ENCODE measurements at places on chromosomes 6 and 20.

GRCh38 chr20:54364365-54364764, 111.0 kb upstream of the DOK5 start:
- DNase-seq: no peak

- no peak for DNase-seq
Measured at GRCh38 chr6:157531169-157531985, 150.4 kb downstream of the ZDHHC14 start.

- no peak for DNase-seq
Measured at GRCh38 chr6:33315793-33316602, 1.5 kb downstream of the ZBTB22 start.

GRCh38 chr6:134035823-134036296, 16.6 kb downstream of the SLC2A12 start:
- DNase-seq: no peak

DNA sequence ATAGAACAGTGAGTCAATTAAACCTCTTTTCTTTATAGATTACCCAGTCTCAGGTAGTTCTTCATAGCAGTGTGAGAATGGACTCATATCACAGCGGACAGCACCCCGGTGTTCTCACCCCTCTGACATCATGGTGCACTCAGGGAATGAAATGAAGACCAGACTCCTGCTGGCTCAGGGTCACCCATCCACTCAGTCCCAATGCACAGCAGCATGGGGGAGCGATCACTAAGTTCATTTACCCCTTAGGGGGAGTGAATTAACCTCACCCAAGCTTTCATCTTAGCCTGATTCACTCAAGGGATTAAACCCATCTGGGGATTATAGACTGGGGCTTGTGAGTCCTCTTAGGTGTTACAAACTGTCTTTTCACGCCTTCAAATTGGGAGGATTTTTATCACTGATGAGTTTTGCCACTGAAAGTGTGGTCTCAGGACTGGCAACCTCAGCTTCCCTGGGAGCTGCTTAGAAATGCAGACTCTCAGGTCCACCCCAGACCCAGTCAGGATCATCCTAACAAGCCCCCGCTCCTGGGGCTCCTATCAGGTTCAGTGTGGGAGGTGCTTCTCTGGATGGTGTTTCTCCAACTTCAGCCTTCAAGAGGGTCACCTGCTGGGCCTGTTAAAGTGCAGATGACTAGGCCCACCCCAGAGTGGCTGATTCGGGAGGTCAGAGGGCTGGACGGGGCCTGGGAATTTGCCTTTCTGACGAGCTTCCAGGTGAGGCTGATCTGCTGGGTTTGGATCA, 44.3 kb upstream of the FRMD1 start:
- no peak for DNase-seq

DNA sequence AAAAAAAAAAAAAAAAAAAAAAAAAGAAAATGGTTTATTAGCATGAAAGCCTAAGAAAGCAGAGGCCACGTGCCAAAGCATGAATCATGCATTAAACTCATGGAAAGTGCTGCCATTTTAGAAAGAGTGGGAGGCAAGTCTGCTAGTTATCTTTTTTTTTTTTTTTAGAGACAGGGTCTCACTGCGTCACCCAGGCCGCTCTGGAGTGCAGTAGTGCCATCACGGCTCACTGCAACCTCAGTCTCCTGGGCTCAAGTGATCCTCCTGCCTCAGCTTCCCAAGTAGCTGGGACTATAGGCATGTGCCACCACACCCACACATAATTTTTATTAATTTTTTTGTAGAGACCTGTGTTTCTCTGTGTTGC, 5.2 kb downstream of the VWA7 start:
- no peak for DNase-seq

GRCh38 chr6:35719830-35720733, 16.8 kb upstream of the ARMC12 start:
- DNase-seq: no peak

- DNase-seq: no peak
Measured at GRCh38 chr6:16494793-16495192, 256.4 kb downstream of the GMPR start.

DNA sequence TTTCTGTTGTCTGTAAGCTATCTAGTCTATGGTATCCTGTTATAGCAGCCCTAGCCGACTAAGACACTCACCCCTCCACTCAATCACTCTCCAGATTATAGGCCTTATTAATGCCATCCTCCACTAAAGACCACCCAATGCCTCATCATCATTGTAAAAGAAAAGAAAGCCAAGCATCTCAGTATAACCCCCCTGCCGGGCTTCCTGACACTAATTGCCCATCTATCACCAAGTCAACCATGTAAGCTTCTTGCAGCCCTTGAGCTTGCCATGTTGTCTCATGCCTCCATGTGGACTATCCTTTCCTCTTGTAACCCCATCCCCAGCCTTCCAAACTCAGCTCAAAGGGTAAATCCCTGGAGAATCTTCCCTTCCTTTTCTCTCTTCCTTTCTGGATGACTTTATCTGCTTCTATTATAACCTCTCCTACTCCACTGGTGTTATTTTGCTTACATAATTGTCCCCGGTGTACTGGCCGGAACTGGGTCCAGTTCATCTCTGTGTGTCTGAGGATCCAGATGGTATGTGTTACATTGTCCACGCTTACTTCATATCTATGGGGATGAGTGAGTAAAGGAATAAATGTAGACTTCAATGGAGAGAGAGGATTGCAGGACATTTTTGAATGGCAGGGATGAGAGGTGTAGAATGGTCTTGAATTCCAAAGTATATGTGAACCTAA, 202.9 kb upstream of the SOX4 start:
- no peak for DNase-seq

- DNase-seq: no peak
Measured at GRCh38 chr6:34476447-34476846, 10.6 kb downstream of the PACSIN1 start.

- no peak for DNase-seq
Measured at GRCh38 chr20:10982692-10983091, 308.9 kb upstream of the JAG1 start.

DNA sequence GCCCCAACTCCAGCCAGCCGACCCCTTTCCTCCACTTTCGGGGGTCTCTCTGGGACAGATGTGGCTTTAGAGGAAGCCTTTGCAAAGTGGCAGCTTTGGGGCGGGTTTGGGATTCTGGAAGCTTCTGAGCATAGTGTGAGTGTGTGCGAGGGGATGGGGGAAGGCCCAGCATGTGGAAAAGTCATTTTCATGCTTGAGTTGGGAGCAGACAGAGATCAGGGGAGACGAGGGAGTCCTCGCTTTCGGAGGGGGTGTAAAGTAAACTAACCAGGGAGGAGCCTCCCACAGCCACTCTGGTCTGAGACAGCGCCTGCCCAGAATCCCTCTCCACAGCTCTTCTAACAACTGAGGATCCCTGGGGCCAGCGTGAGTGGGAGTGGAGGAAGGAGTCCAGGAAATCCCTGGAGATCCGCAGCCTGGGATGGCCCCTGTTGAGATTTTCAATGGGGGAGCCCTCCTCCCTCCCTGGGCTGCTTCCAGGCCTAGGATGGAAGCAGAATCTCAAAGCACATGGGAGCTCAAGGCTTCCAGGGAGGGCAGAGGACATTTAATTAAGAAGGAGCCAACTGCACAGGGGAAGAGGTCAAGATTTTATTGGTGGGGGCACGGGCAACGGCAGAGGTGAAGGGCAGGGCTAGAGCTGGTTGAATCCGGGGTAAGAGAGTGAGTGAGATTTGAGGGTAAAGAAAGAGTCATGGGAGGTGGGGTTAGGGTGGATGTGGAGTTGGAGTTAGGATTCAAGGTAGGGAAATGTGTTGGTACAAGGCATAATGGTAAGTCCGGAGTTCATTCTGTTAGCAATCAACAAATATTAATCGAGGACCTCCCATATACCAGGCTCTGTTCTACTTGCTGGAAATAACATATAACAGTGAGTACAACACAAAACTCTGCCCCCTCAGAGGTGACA, 102.3 kb upstream of the FOXP4 start:
- DNase-seq: no peak

DNA sequence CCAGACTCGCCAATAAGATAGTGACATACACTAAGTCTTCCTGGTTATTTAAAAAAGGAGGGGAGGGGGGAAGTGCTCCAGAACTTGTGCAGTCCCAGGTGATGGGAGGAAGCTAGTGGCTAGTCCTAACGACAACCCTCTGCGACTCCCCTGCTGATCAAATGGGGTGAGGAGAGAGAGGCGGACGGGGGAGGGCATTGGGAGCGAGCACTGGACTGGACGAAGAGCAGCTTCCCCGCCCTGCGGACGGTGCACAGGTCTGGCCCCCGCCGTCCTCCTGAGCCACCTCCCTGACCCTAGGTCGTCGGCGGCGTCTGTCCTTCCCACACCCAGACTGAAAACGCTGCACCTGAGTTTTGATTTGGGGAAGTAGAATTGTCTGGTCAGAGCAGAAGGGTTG, 2.2 kb upstream of the OLIG3 start:
- DNase-seq: peak; percentile 14

GRCh38 chr6:12152023-12152970, 137.9 kb upstream of the EDN1 start:
- DNase-seq: no peak

DNA sequence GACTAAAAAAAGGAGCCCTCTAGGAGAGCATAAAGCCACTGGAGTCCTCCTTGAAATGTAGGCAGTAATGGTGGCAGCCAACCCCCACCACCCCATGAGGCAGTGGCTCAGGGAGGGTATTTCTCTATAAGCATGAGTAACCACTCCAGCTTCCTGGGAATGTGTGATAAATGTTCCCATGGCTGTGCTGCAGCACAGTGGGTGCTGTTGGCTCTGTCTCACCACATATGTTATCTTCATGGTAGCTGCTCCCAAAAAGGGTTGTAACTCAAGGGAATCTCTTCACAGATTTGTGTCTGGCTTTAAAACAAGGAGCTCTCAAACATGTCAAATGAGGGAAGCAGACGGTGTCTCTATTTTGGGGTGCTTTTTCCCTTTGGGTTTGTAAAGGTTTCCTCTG, 7.5 kb upstream of the PHACTR1 start:
- DNase-seq: no peak

DNA sequence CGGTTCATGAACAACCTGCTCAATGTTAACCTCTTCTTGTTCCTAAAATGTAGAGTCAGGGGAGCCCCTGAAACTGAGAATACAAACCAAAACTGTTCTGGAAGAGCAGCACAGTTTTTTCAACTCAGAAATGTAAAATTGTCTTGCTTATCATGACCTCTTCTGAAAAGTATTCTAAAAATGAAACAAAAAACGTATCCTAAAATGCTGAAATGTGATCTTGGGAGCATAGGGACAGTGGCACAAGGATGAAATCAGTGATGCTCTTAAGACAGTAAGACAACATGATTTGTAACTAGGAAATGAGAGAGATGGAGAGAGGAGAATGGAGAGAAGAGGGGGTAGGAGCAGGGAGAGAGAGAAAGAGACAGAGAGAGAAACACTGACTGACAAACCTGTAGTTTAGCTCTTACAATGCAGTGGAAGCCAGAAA, 27.5 kb downstream of the NCOA7 start:
- no peak for DNase-seq

DNA sequence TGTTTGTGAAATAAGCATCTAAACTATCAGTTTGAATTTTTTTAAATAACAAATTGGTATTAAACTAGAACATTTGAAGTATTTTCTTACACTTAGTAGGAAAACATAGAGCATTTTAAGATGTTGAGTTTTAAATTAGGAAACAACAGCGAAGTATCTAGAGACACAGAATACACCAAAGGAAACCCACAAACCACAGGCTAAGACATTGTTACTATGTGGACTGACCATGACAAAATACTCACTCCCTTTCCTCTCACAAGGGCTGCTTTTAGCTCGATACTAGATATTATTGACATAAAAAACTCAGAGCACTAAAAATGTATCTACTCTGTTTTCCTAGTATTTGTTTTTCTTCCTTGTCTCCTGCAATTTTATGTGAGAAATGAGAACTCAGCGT, 266.0 kb upstream of the CITED2 start:
- no peak for DNase-seq

Measured in neural crest cell (in vitro differentiated cells).